ENCODE measurements at places on chromosomes 3 and 15. TPM values are rescaled to one million over a fixed set of nuclear protein-coding genes. Genes with fewer than 3 reads are reported as not detected.

DUOX2 gene
- not detected for polyA plus RNA-seq

CCDC9B gene
- not detected for polyA plus RNA-seq

DALRD3 gene
- polyA plus RNA-seq = 26.9 TPM

GP9 gene
- polyA plus RNA-seq = not detected

CSPG4 gene
- polyA plus RNA-seq = 0.18 TPM

- no peak overlapping the region for H3K27ac ChIP-seq
- no peak overlapping the region for H3K4me3 ChIP-seq
- no peaks in the 10 kb centered on the region for H3K27me3 ChIP-seq
- DNase-seq = no peak
- H3K36me3 ChIP-seq = no peaks in the 10 kb centered on the region
- no peaks in the 10 kb centered on the region for H3K4me1 ChIP-seq
Measured at GRCh38 chr3:109396806-109397205, 59.5 kb upstream of the DPPA4 start.

DNA sequence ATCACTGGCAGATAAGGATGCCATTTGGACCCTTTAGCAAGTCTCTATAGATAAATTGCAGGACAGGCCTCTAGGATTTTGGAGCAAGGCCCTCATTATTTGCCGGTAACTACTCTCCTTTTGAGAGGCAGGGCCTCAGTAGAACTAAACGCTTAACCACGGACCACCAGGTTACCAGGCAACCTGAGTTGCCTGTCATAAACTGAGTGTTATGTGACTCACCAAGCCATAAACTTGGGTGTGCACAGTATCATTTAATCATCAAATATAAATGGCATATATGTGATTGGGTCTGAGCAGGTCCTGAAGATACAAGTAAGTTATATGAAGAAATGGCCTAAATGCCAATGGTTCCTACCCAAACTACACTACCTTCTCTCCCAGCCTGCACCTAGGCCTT lies 93.2 kb downstream of the BCHE start:
- DNase-seq = no peak
- no peaks in the 10 kb centered on the region for H3K4me1 ChIP-seq
- no peaks in the 10 kb centered on the region for H3K36me3 ChIP-seq
- H3K27me3 ChIP-seq = no peaks in the 10 kb centered on the region
- H3K4me3 ChIP-seq = no peak overlapping the region

DNA sequence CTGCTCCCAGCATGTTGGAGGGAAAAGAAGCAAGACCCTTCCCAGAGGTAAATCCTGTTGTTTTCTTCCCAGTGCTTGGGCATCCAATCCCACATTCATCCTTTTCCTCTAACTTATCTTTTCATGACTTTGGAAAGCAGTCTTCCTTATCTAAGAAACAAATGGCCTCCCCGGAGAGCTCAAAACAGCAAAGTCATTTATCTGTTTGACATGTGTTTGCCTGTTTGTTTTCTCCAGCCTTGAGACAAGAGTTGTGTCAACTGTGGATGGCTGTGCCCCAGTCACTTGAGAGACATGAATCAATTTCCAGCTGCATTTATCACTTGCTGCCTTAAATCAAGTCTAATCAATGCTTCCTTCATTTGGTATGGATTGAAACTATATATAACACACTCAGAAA lies 103.9 kb downstream of the SHQ1 start:
- peaks cover 11% of the 10 kb centered on the region for H3K4me1 ChIP-seq
- peaks cover 3% of the 10 kb centered on the region for H3K27me3 ChIP-seq
- no peak for DNase-seq
- no peak overlapping the region for H3K4me3 ChIP-seq

DNA sequence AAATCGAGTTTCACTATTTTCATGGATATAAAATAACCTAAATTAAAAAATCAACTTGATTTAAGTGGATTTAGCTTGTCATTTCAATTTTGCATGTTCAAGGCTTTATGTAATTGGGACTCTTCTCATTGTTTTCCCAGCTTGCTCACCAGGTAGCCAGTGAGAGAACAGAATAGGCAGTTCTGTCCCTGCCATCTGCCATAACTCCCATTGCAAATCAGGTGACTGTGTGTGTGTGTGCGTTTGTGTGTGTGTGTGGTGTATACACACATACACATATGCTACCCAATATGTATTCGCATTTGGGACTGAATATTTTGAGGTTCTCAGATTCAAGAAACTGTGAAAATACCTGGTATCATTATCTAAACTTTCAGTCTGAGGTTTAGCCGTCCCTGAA lies 1069.8 kb downstream of the IGSF11 start:
- no peak for DNase-seq
- no peak overlapping the region for H3K27ac ChIP-seq
- no peaks in the 10 kb centered on the region for H3K27me3 ChIP-seq
- H3K36me3 ChIP-seq = no peaks in the 10 kb centered on the region
- no peak overlapping the region for H3K4me3 ChIP-seq

- H3K4me3 ChIP-seq = no peak overlapping the region
- H3K4me1 ChIP-seq = no peaks in the 10 kb centered on the region
- peaks cover 15% of the 10 kb centered on the region for H3K27me3 ChIP-seq
- H3K27ac ChIP-seq = no peak overlapping the region
Measured at GRCh38 chr3:156298014-156298413, 177.6 kb downstream of the KCNAB1 start.

DNA sequence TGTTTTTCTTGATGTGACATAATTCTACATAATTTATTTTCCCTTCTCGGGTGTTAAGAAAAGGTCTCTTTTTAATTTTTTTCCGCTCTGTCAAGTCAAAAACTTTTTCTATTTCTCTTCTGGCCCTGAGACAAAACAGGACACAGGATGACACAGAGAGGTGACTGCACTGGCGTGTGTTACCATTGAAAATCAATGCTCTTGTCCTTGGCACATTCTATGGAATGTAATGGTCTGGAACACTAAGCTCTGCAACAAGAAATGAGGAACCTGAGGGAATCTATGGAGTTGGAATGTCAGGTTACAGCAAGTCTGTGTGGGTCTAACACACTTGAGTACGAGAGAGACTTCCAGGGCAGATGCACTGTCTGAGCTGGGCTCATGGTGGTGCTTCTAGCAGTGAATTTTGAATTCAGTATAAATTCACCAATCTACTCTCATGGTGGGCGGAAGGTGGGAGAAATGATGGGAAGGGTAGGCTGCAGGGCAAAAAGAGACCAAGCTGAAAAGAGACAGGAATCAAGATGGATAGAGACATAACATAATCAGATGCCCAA lies 508.3 kb downstream of the TUSC7 start:
- no peaks in the 10 kb centered on the region for H3K4me1 ChIP-seq
- no peak overlapping the region for H3K4me3 ChIP-seq
- no peak overlapping the region for H3K27ac ChIP-seq

DNA sequence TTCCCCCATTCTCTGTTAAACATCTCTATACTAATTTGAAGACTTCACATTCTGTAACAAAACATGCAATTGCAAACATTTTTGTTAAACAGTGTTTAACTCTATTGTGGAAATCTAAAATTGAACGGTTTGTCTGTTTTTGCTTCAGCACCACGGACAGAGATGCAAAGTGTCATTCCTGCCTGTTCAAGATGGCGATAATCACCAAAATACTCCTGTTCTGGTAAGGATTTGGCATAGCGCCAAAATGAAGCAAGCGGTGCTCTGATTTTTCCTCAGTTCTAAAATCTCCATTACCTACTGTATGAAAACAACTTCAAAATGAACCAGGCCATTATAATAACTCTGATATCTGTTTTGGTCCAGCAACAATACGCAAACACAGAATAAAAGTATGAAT lies 129.7 kb upstream of the TUSC7 start:
- DNase-seq = no peak
- no peaks in the 10 kb centered on the region for H3K27me3 ChIP-seq
- no peaks in the 10 kb centered on the region for H3K4me1 ChIP-seq
- H3K27ac ChIP-seq = no peak overlapping the region

DNA sequence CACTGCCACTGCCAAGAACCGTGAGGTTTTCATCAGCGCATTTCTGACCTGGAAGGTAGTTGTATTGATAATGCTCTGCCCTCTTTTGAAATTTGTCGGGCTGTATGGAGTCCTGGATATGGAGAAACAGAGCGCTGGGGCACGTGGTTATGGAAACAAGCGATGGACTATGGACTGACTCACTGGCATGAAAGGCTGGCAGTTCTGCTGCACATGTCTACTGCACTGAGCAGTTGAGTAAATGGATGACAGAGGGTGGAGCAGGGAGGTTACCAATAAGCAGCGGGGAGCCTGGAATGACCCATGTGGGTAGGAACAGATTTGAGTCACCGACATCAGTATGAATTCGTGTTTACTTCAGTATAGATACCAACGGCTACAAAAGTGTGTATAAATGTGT lies 429.5 kb downstream of the OCA2 start:
- H3K36me3 ChIP-seq = no peaks in the 10 kb centered on the region
- no peaks in the 10 kb centered on the region for H3K4me1 ChIP-seq
- no peak for DNase-seq
- no peaks in the 10 kb centered on the region for H3K27me3 ChIP-seq
- H3K27ac ChIP-seq = no peak overlapping the region

- no peak overlapping the region for H3K4me3 ChIP-seq
- H3K4me1 ChIP-seq = peaks cover 7% of the 10 kb centered on the region
- no peak overlapping the region for H3K27ac ChIP-seq
- H3K36me3 ChIP-seq = no peaks in the 10 kb centered on the region
Measured at GRCh38 chr3:143152043-143152442, 32.5 kb downstream of the CHST2 start.

DNA sequence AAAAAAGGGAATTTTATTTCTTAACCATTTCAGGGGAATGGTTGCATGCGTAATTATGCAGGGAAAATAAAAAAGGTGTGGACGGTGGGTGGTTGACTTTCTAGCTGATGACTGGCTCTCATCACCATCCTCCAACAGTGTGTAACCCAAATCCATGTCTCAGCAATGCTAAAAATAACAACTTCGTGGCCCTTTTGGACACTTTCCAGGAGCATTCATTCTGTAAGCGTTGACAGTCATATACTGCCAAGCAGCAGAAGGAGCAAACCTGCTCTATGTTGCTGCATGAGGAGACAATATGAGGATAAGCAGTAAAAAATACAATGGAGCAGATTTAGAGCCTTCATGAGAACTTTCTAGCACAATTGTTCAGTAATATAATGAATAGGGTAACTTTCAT lies 189.1 kb downstream of the ANXA2 start:
- H3K4me1 ChIP-seq = no peaks in the 10 kb centered on the region
- no peak overlapping the region for H3K27ac ChIP-seq
- no peak overlapping the region for H3K4me3 ChIP-seq
- no peak for DNase-seq
- H3K36me3 ChIP-seq = no peaks in the 10 kb centered on the region

DNA sequence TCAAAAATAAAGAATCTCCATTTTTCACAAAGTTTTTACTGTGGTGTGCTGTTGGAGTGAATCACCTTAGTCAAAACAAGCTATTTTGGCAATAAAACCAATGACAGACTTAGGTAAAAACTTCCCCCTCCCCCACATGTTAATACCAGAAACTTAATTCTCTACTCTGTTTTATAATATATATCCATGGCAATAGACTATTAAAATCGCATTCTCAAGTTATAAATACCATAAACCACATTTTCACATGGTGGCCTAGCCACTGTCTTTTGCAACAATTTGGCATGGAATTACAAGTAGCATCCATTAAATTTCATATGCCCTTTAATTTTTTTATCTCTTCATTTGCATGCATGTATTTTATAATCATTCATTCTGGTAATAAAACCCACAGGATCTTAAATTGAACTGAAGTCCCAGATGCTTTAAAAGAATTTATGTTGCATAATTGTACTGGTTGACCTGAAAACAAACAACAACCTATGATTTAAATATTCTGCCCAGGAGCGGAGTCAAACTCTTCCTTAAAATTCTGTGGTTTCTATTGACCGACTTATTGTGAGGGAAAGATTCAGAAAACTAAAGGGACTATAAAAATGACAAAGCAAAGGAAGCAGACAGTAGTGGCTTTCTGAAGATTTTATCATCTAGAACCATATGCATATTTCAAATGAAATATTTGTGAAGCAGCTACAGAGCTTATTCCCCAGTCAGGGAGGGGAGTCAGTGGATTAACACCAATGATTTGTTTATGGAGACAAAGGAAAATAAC lies 229.0 kb upstream of the TBL1XR1 start:
- H3K27ac ChIP-seq = peak overlapping the region; percentile 88
- H3K27me3 ChIP-seq = peaks cover 3% of the 10 kb centered on the region
- H3K4me3 ChIP-seq = peak overlapping the region; percentile 53
- H3K4me1 ChIP-seq = peaks cover 36% of the 10 kb centered on the region
- H3K36me3 ChIP-seq = peaks cover 3% of the 10 kb centered on the region

DNA sequence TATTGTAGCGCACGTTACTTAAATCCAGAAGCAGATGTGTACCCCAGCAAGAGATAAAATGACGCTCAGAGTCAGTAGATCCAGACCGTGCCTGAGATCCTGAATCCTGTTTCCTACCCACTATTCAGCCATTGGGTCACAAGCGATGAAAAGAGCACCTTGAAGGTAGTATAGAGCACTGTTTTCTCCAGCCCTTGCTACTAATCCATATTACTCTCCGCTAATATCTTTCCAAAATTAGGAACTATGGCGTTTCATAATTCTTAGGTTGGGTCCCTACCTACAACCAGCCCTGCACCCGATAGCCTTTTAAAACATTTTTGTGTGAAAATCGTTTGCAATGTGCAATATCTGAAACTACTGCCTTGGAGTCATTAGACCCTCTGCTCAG lies 596 bp downstream of the BTD start:
- H3K36me3 ChIP-seq = peaks cover 29% of the 10 kb centered on the region
- H3K27ac ChIP-seq = peak overlapping the region; percentile 98
- H3K4me3 ChIP-seq = peak overlapping the region; percentile 100
- H3K4me1 ChIP-seq = peaks cover 44% of the 10 kb centered on the region
- no peak for DNase-seq
- peaks cover 9% of the 10 kb centered on the region for H3K27me3 ChIP-seq

DNA sequence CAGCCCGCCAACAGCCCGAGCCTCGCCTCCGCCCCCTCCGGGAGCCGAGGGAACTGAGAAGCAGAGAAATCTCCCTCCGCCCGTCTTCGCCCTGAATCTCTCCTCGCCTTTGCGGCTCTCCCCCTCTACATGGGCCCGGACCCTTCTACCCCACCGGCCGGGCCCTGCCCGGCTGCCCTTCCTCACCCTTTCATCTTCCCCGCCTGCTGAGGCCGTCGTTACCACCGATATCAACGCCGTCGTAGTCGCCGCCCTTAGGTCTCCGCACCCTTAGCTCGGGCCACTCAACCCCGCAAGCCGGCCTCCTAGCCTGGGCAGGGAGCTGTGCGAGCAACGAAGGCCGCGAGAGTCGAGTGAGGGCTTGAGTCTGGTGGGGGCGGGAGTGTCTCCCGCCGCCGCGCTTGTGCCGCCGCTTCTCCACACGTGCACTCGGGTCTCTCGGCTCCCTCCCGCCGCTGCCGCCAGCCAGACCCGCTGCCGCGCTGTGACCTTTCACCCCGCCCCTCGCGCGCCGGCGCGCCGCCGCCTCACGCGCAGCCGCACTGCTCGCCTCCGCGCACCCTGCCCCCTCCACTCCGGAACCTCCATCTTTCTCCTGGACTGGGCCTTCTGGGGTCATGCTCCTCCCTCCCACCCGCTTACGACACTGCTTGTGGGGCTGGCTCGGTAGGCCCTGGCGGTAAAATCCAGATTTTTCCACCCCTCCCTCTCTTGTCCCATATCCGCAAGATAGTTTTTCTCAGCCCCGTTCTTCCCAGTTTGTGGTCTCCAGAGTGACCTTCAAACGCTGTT lies at the start of gene NAA50:
Gene NAA50 (minus strand): TSS at position 494 of the 792 bp plus-strand sequence. CDS start 300 bp downstream, at position 194.
- peaks cover 83% of the 10 kb centered on the region for H3K4me1 ChIP-seq
- peak within 1 kb of the TSS; percentile 99 for H3K4me3 ChIP-seq
- peaks cover 27% of the 10 kb centered on the region for H3K27me3 ChIP-seq
- peak; percentile 90 for DNase-seq
